ENCODE measurements at places on chromosomes 4 and X.

DNA sequence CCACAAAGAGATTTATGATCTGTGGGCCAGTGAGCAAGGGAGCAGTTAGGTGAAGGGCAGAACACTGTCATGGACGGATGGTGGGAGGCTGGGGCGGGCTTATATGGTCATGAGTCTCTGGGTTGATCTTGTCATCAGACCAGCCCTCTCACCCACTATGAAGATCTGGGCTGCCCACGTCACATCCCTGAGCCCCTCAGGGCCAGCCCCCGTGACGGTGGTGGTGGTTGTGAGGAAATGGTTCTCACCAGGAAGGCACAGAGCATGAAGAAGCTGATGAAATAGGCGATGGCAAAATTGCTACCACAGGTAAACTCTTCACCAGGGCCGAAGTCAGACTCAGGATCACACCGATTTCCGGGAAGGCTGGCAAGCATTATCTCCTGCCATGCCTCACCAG lies 11.1 kb upstream of the SYP start:
- DNase-seq = no peak

DNA sequence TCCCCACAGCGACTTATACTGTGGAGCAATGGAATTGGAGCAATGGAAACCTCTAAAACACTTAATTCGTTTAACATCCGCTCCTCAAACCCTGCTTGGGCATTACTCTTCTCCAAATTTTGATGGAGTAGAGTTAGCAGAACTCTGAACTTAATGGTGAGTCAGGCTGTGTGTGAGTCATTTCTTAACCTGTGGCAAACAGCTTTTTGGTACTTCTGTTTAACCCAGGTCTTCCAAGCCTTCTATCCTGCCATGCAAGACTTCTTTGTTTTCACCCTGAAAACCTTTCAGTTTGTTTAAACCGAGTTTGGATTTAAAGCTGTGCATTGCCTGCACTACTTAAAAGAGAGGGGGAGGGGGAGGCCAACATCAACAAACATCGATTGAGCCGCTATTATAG lies 3.6 kb upstream of the AMOT start:
- no peak for DNase-seq

- DNase-seq = no peak
Observed at GRCh38 chr4:48252313-48252712, 17.3 kb downstream of the TEC start.

DNA sequence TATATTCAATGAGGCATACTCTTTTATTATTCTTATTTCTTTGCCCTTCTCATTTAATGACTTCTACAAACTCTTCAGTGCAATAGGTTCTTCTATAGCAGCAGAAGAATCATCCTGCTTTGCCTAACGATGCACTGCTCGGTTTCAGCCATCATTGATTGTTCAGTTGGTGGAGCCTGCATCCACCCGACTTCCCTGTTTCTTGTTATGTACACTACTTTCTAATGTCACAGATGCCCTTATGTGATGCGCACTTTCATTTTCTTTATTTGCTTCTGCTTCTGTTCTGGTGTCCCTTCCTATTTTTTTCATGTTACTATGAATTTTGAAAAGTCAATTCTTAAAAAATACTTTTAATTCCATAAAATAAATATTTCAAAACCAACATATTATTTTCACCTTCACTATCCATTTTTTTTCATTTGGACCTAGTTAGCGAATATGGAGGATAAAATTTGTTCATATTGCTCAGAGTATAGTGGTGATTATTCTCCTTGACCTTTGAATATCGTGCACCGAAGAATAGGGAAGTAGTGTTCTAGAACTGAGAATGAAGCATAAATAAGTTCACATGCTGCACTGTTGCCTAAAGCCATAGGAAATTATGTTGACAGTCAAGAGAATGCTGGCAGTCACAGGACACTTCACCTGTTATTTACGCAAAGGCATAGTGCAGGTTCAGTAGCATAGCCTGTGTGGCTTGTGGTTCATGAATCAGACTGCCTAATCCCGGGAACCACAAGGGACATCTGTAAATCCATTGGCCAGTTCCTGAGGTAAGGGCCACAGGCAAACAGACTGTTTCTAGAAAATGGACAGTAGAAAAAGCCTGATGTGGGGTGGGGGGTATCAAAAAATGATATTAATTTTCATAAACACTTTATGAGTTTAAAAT lies 21.3 kb upstream of the SFRP2 start:
- DNase-seq = no peak

DNA sequence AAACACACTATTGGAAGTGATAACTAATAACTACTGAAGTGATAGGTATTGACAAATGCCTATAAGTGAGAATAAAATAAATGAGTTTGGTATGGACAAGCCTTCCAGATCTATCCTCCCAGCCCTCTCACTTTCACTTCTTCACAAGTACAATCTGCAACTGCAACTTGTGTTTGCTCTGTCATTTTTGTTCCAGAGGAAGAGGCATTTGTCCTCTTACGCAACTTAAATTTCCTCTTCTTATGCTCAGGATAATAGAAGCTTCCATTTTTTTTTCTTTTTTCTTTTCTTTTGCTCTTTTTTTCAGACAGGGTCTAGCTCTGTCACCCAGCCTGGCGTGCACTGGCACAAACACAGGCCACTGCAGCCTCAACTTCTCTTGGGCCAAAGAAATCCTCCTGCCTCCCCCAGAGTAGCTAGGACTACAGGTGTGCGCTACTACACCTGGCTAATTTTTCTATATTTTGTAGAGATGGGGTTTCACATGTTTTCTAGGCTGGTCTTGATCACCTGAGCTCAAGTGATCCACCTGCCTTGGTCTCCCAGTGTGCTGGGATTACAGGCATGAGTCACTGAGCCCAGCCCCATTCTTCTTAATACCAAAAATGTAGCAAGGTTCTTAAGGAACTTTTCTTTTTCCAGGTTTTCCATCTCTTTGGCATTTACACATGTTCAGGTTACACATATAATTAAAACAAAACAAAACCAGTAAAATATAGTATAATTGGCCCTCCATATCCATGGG lies 73.1 kb downstream of the PDGFC start:
- DNase-seq = no peak

DNA sequence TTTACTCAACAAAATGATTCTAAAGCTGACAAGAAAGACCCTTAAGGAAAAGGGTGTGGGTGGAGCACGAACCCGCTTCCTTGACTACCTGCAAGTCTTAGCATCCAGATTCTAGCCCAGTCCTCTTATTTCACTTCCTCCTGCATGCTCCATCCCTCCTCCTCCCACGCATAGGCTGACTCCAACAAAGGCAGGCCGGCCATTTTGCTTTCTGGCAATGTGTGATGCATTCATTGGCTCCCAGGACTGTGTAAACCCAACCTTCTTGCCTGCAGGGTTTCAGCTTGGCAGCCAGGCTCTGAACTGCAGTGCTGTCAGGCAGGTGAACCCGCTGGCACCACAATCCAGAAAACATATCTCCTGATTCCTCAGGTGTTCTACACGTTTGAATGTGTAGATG lies 39.3 kb downstream of the RTL9 start:
- DNase-seq = no peak

GRCh38 chr4:15716115-15716514 lies 13.2 kb downstream of the BST1 start:
- no peak for DNase-seq

DNA sequence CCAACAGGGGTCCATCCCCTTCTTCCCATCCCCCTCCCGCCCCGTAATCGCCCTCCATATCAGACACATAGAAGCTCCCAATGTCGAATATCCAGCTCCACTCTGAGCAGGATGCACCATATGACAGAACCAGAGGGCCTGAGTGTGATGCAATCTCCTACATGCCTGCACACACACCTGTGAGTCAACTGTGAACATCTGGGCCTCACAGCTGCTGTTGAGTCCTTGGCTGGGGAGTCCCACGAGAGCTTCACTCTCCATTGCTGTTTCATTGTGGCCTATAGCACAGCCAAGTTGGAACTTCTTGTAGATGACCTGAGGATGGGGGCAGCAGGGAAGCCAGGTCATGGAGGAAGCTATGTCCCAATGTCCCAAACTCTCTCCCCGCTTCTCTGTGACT lies 8.2 kb downstream of the SLC38A5 start:
- DNase-seq = no peak
